ENCODE measurements at places on chromosomes 5 and 9.

DNA sequence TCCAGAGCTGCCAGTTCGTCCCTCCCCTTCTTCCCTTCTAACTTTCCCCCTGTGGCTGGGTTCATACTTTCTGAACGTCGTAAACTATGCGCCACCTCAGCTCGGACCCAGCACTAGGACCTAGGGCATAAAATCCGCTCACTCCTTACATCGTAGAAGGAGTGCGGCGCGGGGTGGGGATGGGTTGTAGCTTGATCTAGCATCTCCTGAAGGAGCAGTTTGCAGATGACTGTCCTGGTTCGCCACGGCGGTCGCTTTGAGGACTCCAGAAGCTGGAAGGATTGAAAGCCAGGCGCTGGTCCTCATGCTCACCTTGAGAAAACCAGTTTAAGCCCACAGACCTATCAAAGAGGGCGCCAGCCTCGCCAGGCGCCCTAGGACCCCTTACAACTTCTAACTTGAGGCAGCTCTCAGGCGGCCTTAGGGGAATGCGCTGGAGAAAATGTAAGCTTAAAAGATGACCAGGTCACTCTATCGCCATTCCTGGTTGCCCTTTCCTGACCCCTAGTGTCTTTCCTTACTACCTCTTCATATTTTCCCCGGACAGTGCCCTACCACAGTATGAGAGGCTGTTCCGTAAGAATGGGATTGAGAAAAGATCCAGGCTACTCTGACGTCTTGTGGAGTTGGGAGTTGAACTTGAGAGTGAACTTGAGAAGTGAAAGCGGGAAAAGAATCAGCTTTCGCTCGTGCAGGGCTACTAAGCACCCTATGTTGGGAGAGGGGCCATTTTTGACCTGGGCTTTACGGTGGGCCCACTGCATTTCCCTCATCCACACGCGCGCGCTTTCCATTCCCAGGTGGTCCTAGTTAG is 2.8 kb downstream of the RORB start:
- peak; percentile 46 for DNase-seq

- DNase-seq, result no peak
These were observed 68.2 kb upstream of the S1PR3 start for GRCh38 chr9:88923092-88923491.

- DNase-seq, result no peak
These were observed 103.3 kb downstream of the CD180 start for GRCh38 chr5:67093279-67093678.

DNA sequence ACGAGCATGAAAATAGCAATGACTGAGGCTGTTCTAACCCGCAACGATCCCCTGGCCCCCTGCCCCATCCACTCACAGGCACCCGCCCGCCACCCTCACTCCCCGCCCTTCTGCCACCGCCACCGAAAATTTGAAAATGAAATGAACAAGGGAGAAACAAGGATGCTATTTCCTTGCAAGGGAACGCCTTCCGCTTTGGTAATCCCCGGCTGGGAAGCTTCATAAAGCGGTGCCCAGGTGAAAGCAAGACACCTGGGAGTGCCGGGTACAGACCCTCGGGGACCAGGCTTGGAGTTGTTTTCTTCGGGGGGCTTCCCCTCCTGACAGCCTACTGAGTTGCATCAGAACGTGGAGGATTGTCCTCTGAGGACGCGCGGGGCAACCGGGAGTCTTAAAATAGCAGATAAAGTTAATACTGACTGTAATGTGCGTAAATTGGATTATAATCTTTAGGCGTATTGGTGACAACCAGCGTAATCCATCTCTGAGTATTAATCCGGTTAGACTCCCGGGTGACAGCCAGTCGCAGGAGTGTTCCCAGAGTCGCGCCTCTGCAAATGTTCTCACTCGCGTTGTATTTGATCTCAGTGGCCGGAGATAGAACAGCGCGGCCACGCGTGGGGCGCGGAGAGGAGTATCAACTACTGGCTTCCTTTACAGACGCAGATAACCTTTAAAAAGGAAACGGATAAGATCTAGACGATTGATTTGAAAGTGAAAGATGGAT is 885 bp upstream of the MLLT3 start:
- DNase-seq, result no peak

GRCh38 chr5:74460694-74461093 is 179.8 kb downstream of the ENC1 start:
- DNase-seq, result no peak

DNA sequence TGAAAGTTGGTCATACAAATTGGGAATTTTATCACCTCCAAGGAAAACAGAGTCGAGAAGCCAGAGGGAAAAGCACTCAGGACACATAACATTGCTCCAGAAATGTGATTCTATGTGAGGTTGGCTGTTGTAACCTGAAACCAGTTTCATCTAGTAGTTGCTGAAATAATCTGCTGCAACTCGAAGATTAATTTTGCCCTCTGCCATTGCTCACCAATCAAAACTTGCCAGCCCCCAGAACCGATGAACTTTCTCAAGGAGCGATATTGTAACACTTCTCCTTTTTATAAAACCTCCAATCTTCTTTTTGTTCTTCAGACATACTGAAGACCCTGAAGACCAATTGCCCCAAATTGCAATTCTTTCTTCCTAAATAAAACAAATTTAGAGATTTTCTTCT is 31.1 kb downstream of the C5orf58 start:
- no peak for DNase-seq
